SIG-M5 (cell line): ENCODE measurements at places on chromosomes 16 and 17.

DNA sequence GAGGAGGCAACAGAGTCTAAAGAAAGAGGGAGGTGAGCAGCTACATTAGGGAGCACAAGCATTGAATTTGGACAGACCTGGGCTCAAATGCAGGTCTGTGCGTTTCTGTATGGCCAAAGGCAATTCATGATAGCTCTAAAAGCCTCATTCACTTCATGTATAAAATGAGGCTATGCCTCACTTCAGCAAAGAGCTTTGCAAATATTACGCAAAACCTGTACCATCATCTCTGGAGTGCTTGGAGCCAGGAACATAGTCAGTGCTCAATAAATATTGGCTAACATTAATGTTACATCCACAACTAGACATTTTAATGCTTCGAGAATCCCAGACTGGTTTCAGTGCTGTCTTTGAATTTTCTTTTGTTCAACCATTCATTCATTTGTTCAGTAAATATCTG lies 254.7 kb upstream of the CDH11 start:
- DNase-seq = no peak

DNA sequence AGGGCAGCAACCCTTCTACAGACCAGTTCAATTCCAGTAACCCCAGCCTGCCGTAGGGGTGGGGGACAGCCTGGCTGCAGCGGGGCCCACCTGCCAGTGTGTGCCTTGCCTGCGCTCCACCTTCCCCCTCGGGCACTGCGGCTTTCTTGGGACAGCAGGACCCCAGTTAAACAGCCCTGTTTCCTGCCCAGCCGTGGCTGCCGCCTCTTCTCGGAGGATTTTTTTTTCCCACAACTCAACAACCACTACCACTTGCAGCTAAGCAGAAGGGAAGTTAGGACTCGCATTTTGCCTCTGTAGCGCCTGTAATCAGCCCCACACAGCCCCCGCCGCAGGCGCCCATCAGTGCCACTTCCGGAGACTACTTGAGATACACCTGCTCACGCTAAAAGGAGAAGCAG lies 76.1 kb downstream of the RAI1 start:
- no peak for DNase-seq

DNA sequence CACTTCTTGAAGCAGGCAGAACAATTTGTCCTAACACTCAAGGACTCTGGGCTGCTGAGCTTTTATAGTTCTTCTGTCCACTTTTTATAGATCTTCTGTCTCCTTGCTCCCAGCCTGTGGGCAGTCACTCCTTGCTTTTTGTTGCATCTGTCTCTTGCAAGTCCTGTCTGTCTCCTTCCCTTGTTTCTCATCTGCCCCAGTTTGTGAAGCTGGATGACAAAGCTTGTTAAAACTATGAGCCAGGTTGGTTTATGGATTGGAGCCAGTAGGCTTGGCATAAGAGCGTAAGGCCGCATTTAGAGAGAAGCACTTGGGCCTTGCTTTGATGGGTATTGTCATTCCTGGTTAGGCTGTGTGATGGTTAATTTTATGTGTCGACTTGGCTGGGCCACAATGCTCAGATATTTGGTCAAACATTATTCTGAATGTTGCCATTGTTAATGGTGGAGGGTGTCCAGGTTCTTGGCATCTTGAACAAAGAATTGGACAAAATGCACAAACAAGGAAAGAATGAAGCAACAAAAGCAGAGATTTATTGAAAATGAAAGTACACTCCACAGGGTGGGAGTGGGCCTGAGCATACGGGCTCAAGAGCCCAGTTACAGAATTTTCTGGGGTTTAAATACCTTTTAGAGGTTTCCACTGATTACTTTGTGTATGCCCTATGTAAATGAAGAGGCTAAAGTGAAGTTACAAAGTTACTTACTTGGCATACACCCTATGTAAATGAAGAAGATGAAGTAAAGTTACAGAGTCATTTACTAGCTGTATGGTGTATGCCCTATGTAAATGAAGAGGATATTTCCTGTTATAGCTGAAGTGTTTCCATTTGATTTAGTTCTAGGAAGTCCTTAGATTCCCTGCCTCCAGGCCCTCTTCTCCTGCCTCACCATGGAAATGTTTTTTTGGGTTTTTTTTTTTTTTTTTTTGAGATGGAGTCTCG lies 8.0 kb upstream of the CPPED1 start:
- no peak for DNase-seq

GRCh38 chr17:42183741-42184711 lies 1.2 kb downstream of the HCRT start:
- DNase-seq = no peak

DNA sequence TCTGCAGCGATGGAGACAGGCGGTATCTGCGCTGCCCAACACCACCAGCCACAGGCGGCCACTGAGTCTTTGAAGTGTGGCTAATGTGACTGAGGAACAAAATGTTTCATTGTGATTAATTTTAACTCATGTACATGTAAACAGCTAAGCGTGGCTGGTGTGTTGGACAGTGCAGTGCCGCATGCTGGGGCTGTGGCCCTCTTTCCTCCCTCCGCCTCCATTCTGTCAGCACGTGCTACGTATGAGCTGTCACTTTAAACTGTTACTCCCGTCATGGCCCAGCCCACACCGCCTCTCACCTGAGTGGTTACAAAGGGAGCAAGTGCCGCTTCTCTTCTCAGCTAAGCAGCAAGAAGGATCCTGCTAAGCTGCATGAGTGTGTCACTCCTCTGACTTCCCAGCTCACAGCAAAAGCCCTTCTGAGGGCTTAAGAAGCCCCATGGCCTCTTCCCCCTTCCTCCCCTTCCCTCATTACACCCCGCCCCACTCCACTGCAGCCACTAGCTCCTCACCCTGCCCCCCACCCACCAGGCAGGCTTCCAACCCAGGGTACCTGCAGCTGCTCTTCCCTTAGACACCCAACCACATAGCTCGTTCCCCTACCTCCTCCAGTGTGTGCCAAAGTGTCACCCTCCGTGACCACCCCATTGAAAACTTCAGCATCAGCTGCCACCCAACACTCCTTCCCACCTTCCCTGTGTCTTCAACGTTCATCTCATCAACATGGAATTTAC lies 15.0 kb downstream of the HASPIN start:
- no peak for DNase-seq

DNA sequence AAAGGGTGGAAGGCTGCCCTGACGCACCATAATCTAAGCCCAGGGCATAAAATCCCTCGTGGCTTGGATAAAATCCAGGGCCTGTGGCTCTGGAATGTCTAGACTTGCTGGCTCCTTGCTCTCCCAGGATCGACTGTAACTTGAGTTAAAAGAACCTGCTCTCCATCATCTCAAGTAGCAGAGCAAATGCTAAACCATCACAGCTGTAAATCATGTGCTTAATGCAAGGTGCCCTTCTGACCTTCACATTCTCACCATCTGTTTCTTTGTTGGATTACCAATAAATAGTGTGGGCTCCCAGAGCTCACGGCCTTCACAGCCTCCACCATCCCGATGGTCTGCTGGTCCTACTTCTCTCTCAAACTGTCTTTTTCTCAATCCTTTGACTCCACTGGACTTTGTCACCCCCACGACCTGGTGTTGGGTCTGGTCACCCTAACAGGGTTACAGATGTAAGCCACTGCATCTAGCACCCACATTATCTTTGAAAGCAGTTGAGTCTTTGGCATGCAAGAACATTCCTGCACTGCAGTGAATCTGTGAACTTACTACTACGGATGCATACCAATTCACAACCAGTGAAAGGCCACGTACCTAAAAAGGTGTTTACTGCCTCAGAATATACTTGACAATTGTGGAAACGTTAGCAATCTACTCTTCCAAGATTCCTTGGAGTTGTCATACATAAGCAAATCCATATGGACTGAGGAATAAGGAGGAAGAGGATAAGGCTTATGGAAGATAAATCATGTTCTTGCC lies 15.3 kb downstream of the RSL1D1 start:
- no peak for DNase-seq

- no peak for DNase-seq
These were observed 13.3 kb downstream of the JUP start for GRCh38 chr17:41773190-41773588.

DNA sequence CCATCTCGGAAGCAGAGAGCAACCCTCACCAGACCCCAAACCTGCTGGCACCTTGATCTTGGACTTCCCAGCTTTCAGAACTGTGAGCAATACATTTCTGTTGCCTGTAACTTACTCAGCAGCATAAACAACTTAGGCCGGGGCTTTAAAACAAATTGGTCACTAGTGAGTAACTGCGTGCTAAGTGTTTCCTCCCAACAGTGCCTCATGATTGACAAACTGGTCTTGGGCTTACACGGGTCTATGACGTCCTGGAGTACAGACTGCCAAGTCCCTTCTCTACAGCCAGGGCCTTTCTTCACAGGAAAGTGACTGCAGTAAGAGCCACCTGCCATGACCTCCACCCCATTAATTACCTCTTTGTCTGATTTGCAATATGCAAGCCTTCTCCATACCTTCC lies 136.7 kb downstream of the XYLT1 start:
- DNase-seq = no peak

- DNase-seq = no peak
These were observed 30.3 kb downstream of the MMD start for GRCh38 chr17:55391244-55391757.

DNA sequence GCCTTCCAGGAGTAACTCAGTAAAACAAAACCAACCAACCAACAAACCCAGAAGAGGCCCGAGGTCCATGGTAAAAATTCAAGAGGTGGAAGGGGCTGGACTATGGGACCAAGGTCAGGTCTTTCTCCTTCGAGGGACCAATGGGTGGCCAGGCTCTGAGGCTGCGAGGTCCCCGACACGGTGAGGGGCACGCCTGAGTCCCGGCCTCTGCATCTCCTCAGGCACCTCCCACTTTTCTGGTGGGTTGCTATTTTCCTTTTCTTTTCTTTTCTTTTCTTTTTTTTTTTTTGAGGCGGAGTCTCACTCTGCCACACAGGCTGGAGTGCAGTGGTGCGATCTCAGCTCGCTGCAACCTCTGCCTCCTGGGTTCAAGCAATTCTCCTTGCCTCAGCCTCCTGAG lies 18.0 kb downstream of the CD7 start:
- no peak for DNase-seq

GRCh38 chr16:83689385-83689831 lies 118.4 kb upstream of the HSBP1 start:
- no peak for DNase-seq

GRCh38 chr16:64974381-64974780 lies 147.5 kb downstream of the CDH11 start:
- DNase-seq = no peak

DNA sequence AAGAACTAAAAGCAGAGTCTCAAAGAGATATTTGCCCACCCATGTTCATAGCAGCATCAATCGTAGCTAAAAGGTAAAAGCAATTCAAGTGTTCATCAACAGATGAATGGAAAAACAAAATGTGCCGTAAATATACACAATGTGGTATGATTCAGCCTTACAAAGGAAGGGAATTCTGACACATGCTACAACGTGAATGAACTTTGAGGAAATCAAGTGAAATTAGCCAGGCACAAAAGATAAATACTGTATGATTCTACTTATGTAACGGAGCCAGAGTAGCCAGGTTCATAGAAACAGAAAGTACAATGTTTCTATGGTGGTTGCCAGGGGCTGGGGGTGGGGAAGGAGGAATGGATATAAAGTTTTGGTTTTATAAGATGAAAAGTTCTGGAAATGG lies 57.8 kb upstream of the IL34 start:
- DNase-seq = no peak

DNA sequence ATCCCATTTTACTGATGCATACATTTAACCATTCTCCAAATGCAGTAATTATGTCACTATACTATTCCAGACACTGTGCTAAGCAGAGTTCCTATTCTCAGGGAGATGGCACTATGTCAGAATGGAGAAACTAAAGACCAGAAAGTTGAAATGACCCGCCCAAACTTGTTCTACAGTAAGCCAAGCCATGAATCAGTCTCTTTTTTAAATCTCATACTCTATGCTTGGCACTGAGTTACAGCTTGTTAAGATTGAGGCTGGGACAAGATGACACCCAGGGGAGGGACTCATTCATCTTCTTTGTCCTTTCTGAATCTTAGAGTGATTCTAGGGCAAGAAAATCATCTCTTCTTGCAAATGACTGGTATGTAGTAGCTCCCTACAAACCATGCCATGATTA lies 247.0 kb upstream of the CCL2 start:
- DNase-seq = no peak

GRCh38 chr17:64216338-64217248 lies 46.5 kb downstream of the TEX2 start:
- DNase-seq = no peak

- no peak for DNase-seq
These were observed 48.3 kb downstream of the ARHGAP23 start for GRCh38 chr17:38476549-38476948.

GRCh38 chr16:7116734-7117133 lies 215.9 kb upstream of the RBFOX1 start:
- no peak for DNase-seq

DNA sequence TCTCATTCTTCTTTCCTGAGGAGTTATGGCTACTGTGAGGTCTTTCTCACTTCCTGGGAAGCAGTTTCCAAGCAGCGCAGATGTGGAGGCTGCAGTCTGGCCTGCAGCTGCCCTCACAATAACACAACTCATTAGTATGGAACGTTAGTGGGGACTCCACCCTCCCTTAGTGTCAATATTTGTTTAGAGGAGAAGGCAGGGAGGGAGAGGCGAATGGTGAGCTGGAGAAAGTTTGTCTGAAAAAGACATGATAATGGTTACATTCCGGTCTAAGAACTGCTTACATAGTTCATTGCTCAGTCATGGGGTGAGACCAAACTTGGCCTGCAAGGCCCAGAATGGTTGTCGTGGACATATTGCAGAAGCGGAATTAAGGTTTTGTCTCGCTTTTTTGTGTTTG lies 170.2 kb downstream of the HS3ST3B1 start:
- DNase-seq = no peak

GRCh38 chr16:7113949-7114348 lies 218.7 kb upstream of the RBFOX1 start:
- no peak for DNase-seq

GRCh38 chr16:86513471-86514277 lies 3.3 kb downstream of the FOXF1 start:
- DNase-seq = no peak

- no peak for DNase-seq
These were observed 11.0 kb downstream of the P3H4 start for GRCh38 chr17:41800601-41801373.

- no peak for DNase-seq
These were observed 10.6 kb downstream of the ITGB4 start for GRCh38 chr17:75731716-75732498.

GRCh38 chr16:48008011-48008525 lies 147.7 kb downstream of the ABCC12 start:
- no peak for DNase-seq

DNA sequence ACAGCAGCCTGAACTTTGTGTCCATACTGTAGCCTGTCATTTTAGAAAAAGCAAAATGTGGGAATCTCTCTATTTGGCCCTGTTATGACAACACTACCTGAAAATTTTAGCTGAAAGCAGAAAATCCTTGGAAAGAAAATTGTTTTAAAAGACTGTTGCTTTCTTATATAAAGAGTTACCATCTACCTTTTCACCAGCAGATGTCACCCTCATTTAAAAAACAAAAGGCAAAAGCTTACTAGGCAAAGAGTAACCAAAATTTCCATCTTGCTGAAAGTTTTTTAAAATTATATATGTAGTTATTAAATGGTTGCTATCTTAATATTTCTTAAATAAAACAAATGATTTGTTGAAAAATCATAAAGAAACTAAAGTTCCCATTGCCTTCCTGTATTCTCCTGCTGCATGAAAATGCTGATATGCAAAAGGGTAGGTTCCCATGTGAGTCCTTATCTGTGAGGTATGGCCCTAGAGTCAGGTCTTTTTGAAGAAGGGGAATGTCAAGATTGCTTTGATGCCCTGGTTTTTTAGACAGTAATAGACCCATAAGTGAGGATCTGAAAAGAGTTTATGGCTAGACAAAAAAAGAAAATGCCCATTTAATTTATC lies 61.0 kb downstream of the TNRC6C start:
- DNase-seq = no peak

- DNase-seq = no peak
These were observed 9.0 kb downstream of the LRRC37B start for GRCh38 chr17:32016231-32016630.
